Activated T-helper 2 cell treated with anti-CD3 and anti-CD28 coated beads, Interferon-gamma antibody, Interleukin-2, Interleukin-4, amounts not matched to agents 10 μg/mL and 5 μg/mL and 100 μg/mL, durations not matched to agents 14 hours and 24 hours and 36 hours (primary cell): ENCODE measurements at places on chromosomes 1 and 21.

- DNase-seq, result no peak
These were observed 118.9 kb downstream of the RIPK4 start for GRCh38 chr21:41647806-41648561.

DNA sequence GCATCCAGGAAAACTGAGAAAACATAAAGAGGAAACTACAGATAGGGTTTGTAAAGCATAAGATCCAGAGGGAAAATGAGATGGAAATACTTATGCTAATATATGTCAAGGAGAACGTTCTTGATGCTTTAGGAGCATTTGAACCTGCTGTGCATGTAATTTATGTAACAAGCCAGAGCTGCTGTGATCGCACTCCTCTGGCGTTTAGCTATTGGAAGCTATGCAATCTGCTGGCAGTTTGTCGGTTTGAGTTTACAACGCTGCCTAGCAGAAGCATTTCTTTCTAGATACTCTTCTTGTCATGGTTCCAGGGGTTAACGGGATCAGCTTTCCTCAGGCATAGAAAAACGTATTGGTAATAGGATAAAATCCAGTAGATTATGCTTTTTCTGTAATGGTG lies 182.7 kb downstream of the KCNH1 start:
- DNase-seq, result no peak

GRCh38 chr1:20061866-20062265 lies 8.1 kb upstream of the PLA2G5 start:
- DNase-seq, result no peak

DNA sequence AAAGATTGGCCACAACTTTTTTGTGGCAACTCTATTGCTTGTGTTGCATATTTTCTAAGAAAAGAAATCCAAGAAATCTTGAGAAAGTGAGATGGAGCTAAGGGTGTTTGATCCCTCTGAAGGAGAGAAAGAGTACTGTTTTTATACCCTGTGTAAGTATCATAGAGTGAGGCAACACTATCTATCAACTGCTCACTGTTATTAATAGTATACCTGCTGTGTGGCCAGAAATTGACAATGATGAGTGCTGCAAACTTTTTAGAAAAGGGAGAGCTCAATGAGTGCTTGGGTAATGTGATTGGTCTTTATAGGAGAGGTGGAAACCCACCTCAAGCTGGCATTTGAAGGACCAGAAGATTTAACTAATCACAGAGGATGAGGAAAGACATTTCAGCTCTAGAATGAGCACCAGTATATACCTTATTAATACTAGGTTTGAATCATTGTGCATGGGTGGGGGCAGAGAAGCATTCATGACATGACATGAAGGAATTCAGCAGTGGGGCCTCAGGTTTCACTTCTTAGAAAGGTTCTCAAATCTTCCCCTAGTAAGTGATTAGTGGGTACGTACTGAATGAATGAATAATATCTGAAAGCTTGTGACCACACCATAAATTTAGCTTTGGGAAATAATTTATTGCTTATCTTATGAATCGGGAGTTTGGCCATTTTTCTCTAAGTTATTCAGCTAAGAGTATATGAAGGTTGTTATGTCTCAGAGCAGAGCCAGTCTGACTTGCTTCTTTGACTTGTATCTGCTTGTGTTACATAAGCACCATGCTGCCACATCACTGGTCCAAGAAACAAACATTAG lies 169.2 kb upstream of the SGIP1 start:
- no peak for DNase-seq

DNA sequence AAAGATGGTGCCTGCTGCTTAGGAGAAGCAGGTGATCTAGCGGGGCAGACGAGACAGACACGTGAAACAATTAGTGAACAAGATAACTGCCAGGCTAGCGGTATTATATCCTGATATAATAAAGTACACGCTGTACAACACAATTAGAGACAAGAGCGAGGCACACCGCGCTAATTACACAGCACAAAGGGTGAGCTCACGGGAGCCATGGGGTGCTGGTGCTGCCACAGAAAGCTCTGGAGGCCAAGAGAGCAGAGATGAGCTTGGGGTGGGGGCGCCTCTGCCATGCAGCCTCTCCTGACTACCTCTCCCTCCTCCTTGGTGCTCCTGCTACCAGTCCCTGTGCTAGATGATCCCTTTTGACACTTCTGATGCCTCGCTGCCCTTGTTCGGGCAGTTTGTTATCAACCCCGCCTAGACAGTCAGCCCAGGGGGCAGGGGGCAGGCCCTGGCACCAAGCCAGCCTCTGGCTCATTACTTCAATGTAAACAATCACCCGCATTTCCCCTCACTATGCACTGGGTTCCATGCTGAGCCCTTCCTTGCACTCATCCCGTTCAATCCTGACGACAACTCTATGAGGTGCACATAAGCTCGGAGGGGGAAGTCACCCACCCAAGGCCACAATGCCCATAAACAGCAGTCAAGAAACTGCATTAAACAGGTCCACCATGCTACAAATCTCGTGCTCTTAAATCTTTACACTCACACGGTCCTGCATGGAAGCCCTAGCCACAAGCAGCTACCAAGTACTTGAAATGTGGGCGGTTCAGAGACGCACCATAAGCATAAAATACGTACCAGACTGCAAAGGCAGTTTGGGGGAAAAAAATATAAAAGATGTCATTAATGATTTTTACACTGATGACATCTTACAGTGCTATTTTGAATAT lies 103.0 kb downstream of the SSBP3 start:
- no peak for DNase-seq

- DNase-seq, result no peak
These were observed 43.3 kb downstream of the POU2F1 start for GRCh38 chr1:167263819-167264464.

DNA sequence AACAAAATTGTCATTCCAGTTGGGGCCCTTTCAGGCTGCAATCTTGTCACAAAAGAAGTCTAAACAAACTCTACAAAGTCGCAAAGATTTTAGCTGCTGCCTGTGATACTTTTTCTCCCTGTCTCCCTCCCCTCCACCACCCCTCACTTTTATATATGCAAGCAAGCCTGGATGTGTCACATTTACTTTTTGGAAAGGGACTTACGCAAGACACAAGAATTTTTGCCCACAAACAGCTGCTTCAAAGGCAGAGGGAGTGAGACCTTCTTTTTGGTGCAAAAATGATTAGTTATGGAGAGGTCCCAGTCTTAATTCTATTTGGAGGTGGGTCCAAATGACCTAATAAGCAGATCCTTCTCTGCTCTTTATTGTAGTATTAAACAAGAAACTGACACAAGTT lies 22.9 kb upstream of the RALGPS2 start:
- no peak for DNase-seq

DNA sequence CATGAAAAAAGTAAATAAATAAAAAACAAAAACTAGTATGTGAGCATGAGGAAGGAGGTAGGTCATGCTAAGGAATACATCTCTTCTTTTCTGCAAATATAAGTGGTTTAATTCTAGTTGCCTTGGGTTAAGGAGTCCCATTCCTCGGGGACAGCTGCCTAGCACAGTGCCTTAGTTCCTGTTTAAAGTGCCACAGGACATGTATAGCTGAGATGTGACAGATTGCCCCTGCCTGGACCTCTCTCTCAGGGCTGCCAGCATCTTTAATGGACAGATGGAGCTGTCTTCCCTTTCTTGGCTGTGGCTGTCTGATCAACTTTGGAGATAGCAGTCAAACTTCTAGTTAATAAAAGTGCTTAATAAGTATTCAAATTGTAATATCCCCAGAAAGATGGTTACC lies 50.0 kb downstream of the TSEN15 start:
- DNase-seq, result no peak

GRCh38 chr21:36200081-36200561 lies 43.5 kb downstream of the DOP1B start:
- DNase-seq, result no peak

GRCh38 chr1:183370399-183371058 lies 47.7 kb downstream of the NMNAT2 start:
- no peak for DNase-seq

- DNase-seq, result peak; percentile 59
These were observed at the start of gene UCK2 for GRCh38 chr1:165827268-165828102. UCK2 (plus strand) TSS chr1:165827614; CDS start chr1:165827834, 220 bp downstream.

- no peak for DNase-seq
These were observed 15.6 kb downstream of the ARHGEF2 start for GRCh38 chr1:155962599-155963211.

GRCh38 chr1:30195424-30196134 lies 527.8 kb downstream of the MATN1 start:
- DNase-seq, result no peak

DNA sequence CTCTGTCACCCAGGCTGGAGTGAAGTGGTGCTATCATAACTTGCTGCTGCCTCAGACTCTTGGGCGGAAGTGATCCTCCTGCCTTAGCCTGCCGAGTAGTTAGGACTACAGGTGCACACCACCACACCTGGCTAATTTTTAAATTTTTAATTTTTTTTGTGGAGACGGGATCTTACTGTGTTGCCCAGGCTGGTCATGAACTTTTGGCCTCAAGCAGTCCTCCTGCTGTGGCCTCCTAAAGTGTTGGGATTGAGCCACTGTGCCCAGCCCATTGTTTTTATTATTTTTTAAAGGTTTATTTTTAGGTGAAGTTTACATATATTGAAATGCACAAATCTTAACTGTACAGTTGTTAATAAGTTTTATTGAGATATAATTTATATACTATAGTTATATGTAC lies 3.2 kb downstream of the MTF2 start:
- DNase-seq, result no peak

DNA sequence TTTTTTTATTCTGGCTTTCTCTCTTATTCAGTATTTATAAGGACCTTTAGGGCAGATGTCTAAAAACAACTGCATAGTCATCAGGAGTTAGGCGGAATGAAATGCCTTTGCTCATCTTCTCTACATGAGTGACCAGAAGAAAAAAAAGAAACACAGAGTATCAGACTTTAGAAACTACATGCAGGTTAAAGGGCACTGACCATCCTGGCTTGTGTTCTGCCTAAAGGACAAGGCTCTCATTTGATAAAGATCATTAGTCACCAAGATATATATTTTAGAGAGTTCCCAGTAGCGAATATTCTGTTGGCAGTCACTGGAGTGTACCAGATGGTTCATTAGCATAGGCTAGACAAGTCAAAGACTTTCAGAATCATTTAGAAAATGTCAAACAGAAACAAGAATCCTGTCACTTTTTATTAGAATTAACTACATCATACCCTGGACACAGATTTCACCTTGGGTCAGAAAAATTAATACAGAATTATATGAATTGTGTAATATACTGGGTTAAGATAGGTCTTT lies 145.6 kb downstream of the NR5A2 start:
- no peak for DNase-seq

DNA sequence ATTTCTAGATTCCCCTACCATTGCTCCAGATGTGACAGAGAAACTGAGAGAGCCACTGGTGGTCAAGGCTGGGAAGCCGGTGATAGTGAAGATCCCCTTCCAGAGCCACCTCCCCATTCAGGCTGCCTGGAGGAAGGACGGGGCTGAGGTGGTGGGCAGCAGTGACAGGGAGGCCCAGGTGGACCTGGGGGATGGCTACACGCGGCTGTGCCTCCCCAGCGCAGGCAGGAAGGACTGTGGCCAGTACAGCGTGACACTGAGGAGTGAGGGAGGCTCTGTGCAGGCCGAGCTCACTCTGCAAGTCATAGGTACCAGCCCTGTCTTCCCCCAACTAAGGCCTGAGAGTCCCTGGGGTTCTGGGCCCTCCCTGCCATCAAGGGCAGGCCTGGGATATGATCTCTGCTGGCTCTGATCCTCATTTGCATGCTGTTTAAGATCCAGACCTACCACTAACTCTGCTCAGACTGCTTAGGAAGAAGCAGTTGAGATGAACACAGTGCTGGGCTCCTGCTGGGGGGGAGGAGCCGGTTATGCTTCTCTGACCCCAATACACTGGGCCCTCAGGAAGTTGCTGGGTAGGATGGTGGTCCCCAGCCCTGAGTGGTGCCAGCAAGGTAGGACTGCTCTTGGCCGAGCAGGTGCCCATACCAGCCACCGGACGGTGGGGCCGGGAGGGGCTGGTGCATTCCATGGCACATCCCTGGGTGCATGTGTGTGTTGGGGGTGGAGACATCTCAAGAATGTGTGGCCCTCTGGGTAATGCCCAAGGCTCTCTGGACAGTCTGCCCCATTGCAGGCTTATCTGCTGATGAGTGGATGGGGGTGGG lies 25.1 kb downstream of the IGFN1 start:
- no peak for DNase-seq

DNA sequence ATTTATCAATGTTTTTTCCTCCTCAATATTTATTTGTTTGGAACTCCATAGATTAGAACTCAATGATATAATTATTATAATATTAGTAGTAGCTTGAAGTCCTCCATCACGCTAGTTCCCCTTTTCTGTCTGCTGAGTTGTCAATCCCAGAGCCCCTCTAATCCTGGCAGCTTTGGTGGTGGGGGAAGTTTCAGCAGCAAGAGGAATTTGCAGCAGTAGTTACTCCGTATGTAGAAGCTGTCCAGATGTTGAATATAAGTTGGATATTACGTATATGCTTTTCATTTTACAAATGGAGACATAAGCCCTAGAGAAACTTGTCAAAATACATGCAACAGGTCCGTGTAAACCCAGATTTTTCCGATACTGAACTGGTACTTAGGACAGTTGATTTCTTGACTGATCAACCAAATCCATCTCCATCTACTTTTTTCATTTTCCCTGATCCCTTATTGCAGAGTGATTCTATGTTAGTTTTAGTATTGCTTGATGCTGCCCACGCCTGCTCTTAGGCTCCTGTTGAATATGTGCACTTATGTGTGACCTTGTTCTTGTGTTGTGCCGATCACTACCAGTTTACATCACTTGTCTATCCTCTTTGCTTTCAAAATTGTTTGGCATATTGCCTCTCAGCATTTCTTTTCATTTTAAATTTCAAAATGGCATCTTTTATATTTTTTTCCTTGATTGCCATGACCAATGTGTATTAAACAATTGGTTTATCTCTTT lies 28.1 kb downstream of the SMAP2 start:
- no peak for DNase-seq

DNA sequence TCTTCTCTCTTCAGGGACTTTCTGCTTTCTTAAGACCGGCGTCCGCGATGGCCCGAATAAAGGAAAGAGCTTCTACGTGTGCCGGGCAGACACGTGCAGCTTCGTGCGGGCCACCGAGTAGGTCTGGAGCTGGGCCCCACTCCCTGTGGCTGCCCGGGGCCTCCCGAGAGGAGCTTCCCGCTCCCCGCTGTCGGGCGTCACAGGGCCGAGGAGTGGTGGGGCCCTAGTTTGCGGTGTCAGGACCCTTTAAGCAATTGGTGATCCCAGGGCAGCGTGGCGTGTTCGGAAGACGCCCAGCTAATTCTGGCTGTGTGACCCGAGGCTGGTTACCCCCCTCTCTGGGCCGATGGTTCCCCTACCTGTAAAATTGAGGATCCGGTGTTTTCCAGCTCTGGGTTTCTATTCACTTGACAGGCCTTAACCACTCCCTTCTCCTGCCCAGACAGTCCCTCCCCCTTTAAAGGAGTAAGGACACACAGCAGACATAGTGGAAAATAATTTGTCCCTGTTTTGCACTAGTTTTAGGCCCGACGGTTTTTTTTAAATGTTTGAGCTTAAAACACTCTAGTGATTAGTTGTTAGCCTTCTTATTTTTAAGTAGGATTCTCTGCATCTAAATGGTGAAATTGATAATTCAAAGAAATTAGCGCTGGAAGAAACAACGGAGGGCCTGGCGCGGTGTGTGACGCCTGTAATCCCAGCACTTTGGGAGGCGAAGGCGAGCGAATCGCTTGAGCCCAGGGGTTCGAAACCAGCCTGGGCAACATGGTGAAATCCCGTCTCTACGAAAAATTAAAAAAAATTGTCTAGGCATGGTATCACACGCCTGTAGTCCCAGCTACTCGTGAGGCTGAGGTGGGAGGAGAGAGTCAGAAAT lies 553 bp downstream of the TTF2 start:
- no peak for DNase-seq

GRCh38 chr1:97254731-97255463 lies 533.3 kb downstream of the PTBP2 start:
- no peak for DNase-seq

- peak; percentile 34 for DNase-seq
These were observed 22.9 kb upstream of the DISC1 start for GRCh38 chr1:231603598-231604275.
